ENCODE measurements at places on chromosomes 5 and 9.

GRCh38 chr9:96462541-96462940 is 12.6 kb downstream of the HABP4 start:
- DNase-seq, result no peak

- no peak for DNase-seq
Measured at GRCh38 chr9:8616414-8616813, 816.8 kb upstream of the DMAC1 start.

DNA sequence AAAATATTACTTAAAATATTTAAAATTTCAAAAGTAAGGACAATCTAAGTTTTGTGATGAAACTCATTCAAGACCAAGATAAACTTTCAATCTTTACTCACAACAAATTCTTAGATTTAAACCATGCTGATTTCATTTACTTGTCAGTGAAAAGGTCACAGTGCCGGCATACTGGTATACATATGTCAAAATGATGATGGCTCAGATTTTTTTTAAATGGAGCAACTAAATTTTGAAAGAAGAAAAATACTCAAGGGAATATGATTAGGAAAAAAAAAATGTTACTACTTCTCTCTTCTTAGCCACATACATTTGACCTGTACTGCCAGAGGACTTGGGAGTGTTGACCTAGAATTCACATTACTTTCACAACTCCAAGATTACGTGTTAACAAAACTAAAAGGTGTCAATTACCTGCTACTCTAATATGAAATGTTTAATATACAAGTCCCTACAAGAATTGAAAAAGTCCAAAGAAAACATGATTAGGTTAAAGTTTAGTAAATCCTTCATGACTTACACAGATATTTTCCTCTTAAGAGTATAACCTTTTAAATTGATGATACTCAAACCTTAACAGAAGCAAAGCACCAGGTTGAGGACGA is 4.6 kb downstream of the EFNA5 start:
- no peak for DNase-seq

DNA sequence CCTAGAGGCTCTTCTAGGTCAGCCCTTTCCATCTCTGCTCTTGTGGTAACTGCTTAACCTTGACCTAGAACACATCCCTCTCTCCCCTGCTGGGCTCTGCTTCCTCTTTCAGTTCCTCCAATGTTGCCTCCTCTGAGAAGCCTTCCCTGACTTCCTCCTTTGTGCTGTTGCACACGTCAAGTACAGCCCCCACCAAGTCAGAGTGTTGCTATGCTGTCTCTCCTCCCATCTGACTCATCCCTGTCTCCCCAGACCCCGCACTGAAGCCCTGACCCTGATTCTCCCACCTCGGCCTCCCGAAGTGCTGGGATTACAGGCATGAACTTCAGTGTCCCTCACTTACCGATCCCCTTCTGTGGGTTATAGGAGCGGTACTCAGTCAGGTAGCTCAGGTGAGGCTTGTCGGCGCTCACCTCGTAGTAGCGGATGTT is 10.4 kb upstream of the TRIM14 start:
- DNase-seq, result no peak

DNA sequence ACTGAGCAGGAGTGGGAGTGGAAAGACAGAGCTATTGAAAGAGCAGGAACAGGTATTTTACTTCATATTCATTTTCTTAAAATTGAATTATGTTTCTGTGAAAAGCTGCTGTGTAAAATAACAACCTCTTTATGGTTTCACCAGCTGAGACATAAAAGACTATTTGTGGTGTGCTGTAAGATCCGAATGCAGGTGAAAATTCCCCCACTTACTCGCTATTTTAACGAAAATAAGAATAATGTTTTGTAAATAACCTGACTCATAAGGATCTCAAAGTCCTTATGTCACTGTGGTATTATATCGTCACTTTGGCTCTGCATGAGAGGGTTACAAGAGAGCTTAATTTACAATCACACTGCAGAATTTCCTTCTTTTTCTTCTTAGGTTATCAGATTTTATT is 65.3 kb upstream of the NFIB start:
- no peak for DNase-seq

- DNase-seq, result no peak
Measured at GRCh38 chr5:88682881-88683361, 200.1 kb downstream of the MEF2C start.

GRCh38 chr9:108606401-108606800 is 249.4 kb downstream of the ACTL7B start:
- DNase-seq, result no peak

- no peak for DNase-seq
Measured at GRCh38 chr5:179306191-179307012, 38.9 kb downstream of the ADAMTS2 start.

GRCh38 chr9:5549658-5550650 is 39.6 kb downstream of the PDCD1LG2 start:
- no peak for DNase-seq

DNA sequence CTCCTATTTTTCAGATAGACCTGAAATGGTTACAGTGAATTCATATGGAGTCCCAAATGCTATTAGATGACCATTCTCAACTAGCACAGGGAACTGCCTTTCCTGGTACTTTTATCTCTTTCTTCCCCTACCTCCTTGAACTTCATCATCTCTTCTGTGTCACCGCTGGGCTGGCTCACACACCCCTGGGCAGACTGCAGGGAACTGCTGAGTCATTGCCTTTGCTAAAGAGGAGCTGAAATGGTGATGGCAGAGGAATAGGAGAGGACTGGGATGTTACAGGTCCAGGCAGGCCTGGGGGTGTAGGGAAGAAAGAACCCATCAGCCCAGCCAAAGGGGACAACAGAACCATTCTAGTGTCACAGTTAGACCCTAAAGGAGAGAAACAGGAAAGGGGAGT is 322.3 kb downstream of the ASTN2 start:
- no peak for DNase-seq

- no peak for DNase-seq
Measured at GRCh38 chr5:52262844-52263243, 524.9 kb upstream of the ITGA1 start.

- no peak for DNase-seq
Measured at GRCh38 chr5:89265511-89266179, 382.7 kb upstream of the MEF2C start.
